CD4-positive, alpha-beta memory T cell (primary cell): ENCODE measurements at places on chromosomes 11 and 22.

DNA sequence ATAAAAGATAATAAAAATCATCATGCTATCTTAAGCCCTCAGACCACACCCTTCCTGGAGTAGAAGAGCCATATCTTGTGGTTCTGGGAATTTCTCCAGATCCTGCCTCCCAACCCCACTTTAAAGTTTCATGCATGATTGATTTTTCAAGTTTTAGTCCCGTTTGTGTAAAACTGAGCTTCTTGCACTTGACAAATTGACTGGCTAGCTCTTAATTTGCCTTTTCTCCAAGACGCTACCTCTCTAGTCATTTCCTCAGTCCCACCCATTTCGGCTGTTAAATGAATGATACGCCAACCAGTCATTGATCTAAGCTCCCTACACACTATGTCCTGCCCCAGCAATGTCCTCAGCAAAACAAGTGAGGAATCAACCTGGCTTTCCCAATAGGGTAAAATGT, 71.8 kb upstream of the TEAD1 start:
- peaks cover 19% of the 10 kb centered on the region for H3K4me1 ChIP-seq
- DNase-seq = no peak
- H3K36me3 ChIP-seq = no peaks in the 10 kb centered on the region
- no peaks in the 10 kb centered on the region for H3K27me3 ChIP-seq
- no peak overlapping the region for H3K4me3 ChIP-seq
- no peak overlapping the region for H3K27ac ChIP-seq

DNA sequence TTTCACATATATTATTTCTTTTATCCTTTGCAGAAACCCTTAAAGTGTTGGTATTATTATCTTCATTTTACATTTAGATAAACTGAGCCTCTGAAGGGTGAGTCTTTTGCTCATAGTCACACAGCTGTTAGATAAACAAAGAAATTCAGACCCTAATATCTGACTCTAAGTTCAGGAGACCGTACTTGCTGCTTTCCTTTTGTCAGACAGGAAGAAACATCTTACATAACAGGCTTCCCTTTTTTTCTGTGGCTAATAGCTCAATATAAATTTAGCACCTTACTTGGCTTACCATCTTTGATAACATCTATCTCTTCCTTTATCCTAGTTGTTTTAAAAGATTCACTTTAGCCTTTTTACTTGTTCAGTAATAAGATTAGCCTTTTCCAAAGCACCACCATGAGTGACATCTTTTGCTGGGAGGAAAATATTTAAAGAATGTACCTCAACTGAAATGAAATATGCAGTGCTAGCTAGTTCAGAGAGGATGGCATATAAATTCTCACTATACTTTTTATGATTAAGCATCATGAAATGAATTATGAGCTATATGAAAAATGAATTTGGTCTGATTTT, 128.6 kb downstream of the WNT11 start:
- no peaks in the 10 kb centered on the region for H3K27me3 ChIP-seq
- H3K4me3 ChIP-seq = no peak overlapping the region
- DNase-seq = no peak
- no peaks in the 10 kb centered on the region for H3K36me3 ChIP-seq
- H3K4me1 ChIP-seq = no peaks in the 10 kb centered on the region

DNA sequence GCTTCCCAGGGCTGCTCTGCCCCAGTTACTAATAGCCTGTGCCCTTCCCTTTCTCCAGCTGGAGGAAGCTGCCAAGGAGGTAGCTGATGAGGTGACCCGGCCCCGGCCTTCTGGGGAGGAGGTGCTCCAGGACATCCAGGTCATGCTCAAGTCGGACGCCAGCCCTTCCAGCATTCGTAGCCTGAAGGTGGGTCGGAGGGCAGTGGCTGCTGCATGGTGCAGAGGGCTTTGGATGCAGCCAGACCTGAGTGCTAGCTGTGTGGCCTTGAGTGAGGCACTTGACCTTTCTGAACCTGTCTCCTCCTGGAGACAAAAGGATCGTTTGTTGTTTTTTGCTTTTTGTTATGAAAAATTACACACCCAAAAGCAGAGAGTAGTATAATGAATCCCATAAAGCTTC, 3.4 kb downstream of the MCM5 start:
- no peaks in the 10 kb centered on the region for H3K27me3 ChIP-seq
- H3K27ac ChIP-seq = no peak overlapping the region
- H3K4me3 ChIP-seq = no peak overlapping the region
- no peak for DNase-seq
- peaks cover 22% of the 10 kb centered on the region for H3K4me1 ChIP-seq

- H3K27ac ChIP-seq = no peak overlapping the region
- no peaks in the 10 kb centered on the region for H3K4me1 ChIP-seq
Measured at GRCh38 chr11:126111458-126112116, 48.9 kb upstream of the CDON start.

- no peaks in the 10 kb centered on the region for H3K36me3 ChIP-seq
- no peaks in the 10 kb centered on the region for H3K4me1 ChIP-seq
- no peak for DNase-seq
- H3K4me3 ChIP-seq = no peak overlapping the region
Measured at GRCh38 chr11:130189492-130190210, 30.1 kb downstream of the ST14 start.

GRCh38 chr11:131658952-131659351, 288.5 kb downstream of the NTM start:
- H3K27me3 ChIP-seq = no peaks in the 10 kb centered on the region
- H3K27ac ChIP-seq = no peak overlapping the region
- H3K4me1 ChIP-seq = no peaks in the 10 kb centered on the region

- DNase-seq = no peak
- H3K4me1 ChIP-seq = peaks cover 55% of the 10 kb centered on the region
- H3K27me3 ChIP-seq = no peaks in the 10 kb centered on the region
Measured at GRCh38 chr22:41781507-41781906, 19.0 kb upstream of the CCDC134 start.

DNA sequence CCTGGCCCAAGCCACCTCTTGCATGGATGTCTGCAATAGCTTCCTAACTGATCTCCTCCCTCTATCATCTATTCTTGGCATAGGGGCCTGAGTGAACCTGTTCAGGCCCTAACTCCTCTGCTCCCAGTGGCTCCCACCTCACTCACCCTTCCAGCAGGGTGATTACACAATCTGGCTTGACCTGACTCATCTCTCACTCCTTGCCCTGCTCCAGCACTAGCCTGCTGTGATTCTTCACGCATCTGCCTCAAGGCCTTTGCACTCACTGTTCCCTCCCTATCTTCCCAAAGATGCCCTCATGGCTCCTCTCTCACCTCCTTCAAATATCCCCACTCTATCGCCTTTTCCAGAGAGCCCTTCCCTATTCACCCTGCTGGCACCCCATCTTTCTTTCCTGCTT, 10.5 kb downstream of the SCN4B start:
- DNase-seq = no peak
- H3K27ac ChIP-seq = no peak overlapping the region
- H3K36me3 ChIP-seq = no peaks in the 10 kb centered on the region
- peaks cover 4% of the 10 kb centered on the region for H3K4me1 ChIP-seq
- no peak overlapping the region for H3K4me3 ChIP-seq

- H3K4me1 ChIP-seq = no peaks in the 10 kb centered on the region
- H3K4me3 ChIP-seq = no peak overlapping the region
- H3K27me3 ChIP-seq = no peaks in the 10 kb centered on the region
- no peak for DNase-seq
- H3K27ac ChIP-seq = no peak overlapping the region
- no peaks in the 10 kb centered on the region for H3K36me3 ChIP-seq
Measured at GRCh38 chr11:103963648-103964047, 72.8 kb upstream of the DDI1 start.

- H3K36me3 ChIP-seq = no peaks in the 10 kb centered on the region
- peaks cover 5% of the 10 kb centered on the region for H3K27me3 ChIP-seq
- H3K4me3 ChIP-seq = no peak overlapping the region
- H3K27ac ChIP-seq = no peak overlapping the region
- H3K4me1 ChIP-seq = no peaks in the 10 kb centered on the region
- no peak for DNase-seq
Measured at GRCh38 chr11:72609045-72609444, 65.2 kb downstream of the PDE2A start.
